WTC11 (cell line): ENCODE measurements at places on chromosomes 3 and 15. TPM values are rescaled to one million over a fixed set of nuclear protein-coding genes. Genes with fewer than 3 reads are reported as not detected.
A peak's percentile ranks its signal among the peaks of the same experiment; 100 is the strongest.

GRCh38 chr3:44899683-44900367 lies 25.4 kb downstream of the TGM4 start:
- DNase-seq, result no peak

The SERINC4 gene
- total RNA-seq, result 0.09 to 0.16 TPM in 2 of 3 replicates, not detected in the other

DNA sequence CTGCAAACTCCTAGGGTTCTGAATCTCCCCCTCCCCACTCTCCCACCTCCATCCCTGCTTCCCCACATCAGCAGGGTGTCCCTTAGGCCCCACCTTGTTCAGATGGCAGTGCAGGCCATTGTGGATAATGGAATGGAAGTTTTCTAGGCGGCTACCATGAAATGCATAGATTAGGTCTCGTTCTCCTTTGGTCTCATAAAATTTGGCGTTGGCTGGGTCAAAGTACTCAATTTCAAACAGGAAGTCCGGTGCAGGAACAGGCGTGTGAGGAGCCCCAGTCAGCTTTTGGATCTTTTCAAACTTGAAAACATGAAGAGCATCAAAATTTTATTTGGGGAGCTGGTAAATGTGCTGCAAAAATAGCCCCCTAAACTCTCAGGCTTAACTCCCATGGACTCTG lies 20.2 kb downstream of the PARP16 start:
- no peak for DNase-seq

GRCh38 chr3:99895703-99896441 lies 78.2 kb downstream of the CMSS1 start:
- no peak for DNase-seq

DNA sequence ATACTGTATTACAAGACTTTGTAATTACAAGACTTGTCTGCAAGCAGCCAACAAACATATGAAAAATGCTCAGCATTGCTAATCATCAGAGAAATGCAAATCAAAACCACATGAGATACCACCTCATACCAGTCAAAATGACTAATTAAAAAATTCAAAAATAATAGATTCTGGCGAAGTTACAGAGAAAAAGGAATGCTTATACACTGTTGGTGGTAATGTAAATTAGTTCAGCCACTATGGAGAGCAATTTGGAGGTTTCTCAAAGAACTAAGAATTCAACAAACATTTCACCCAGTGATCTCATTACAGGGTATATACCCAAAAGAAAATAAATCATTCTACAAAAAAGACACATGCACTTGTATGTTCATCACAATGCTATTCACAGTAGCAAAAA lies 617.5 kb upstream of the CCDC54 start:
- no peak for DNase-seq

GRCh38 chr3:183285828-183286457 lies 32.9 kb downstream of the B3GNT5 start:
- no peak for DNase-seq

- no peak for DNase-seq
Observed at GRCh38 chr15:39415634-39416033, 165.2 kb upstream of the THBS1 start.

The GOLGA6D gene
- 2.1 to 2.6 TPM (median 2.6 TPM) in 3 replicates for total RNA-seq

The SCAPER gene
- 10.3 to 14.0 TPM (median 12.8 TPM) in 3 replicates for total RNA-seq

GRCh38 chr3:175655351-175655750 lies 796.2 kb downstream of the NAALADL2 start:
- no peak for DNase-seq

- DNase-seq, result no peak
Observed at GRCh38 chr15:64013179-64014062, 32.9 kb downstream of the DAPK2 start.

The IGF2BP2 gene
- 133 to 157 TPM (median 150 TPM) in 3 replicates for total RNA-seq

The RABL3 gene
- 15.0 to 18.2 TPM (median 16.6 TPM) in 3 replicates for total RNA-seq

DNA sequence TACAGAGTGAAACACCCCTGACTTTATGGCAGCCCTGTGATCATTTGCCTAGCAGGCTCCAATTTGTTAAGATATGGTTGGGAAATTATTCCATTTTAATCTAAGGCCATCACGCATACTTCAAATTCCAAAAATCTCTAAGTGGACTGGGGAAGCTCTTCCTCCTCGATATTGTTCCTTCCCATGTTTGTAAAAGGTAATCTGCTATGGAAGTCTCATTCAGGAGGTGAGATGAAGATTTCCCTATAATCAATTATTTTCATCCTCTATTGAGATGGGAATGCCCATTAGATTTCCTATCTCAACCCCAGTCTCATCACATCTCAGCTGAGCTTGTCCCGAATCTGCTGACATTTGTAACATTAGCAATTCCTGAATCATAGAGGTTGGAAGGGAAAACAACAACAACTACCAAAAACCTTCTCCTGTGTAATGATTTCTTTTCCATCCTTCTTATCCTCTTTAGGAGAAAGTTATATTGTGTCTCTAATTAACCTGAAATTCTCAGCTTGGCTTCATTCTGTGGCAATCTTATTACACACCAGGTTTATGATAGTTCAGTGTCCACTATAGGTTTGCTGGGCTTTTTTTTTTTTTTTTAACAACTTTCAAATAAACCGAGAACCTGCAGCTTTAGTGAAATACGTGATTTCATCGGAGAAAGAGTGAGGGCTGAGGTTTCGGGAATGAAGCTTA lies 2.2 kb upstream of the NR2F2 start:
- no peak for DNase-seq

- peak; percentile 67 for DNase-seq
Observed at GRCh38 chr15:90287101-90287500, 21.6 kb downstream of the NGRN start.

The DGKG gene
- 0.30 to 0.92 TPM (median 0.57 TPM) in 3 replicates for total RNA-seq

DNA sequence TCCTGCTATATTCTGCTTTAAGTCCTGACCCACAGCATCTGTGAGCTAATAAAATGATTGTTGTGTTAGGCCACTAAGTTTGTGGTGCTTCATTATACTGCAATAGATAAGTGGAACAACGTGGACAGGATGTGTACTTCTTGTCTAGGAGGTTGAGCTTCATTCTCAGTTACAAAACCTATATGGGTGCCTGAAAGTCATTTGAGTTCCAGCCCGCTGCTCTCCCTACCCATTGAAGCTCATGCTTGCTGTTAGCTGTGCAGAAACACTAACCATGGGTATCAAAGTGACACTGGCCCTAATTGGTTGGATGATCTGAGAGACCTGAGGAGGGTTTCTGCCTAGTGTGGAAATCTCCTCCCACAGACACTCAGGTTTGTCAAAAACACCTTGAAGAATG lies 357.2 kb downstream of the PDCD6IP start:
- DNase-seq, result no peak

The ZNF501 gene
- total RNA-seq, result 8.8 to 9.0 TPM (median 8.8 TPM) in 3 replicates

The DLL4 gene
- total RNA-seq, result 0.94 to 1.6 TPM (median 1.1 TPM) in 3 replicates

The RASGRP1 gene
- total RNA-seq, result 2.7 to 2.8 TPM (median 2.7 TPM) in 3 replicates

The ZNF860 gene
- total RNA-seq, result 6.4 to 6.7 TPM (median 6.5 TPM) in 3 replicates

GRCh38 chr15:31782951-31783350 lies 247.4 kb upstream of the CHRNA7 start:
- no peak for DNase-seq

GRCh38 chr3:171282041-171282440 lies 178.2 kb downstream of the TNIK start:
- no peak for DNase-seq

DNA sequence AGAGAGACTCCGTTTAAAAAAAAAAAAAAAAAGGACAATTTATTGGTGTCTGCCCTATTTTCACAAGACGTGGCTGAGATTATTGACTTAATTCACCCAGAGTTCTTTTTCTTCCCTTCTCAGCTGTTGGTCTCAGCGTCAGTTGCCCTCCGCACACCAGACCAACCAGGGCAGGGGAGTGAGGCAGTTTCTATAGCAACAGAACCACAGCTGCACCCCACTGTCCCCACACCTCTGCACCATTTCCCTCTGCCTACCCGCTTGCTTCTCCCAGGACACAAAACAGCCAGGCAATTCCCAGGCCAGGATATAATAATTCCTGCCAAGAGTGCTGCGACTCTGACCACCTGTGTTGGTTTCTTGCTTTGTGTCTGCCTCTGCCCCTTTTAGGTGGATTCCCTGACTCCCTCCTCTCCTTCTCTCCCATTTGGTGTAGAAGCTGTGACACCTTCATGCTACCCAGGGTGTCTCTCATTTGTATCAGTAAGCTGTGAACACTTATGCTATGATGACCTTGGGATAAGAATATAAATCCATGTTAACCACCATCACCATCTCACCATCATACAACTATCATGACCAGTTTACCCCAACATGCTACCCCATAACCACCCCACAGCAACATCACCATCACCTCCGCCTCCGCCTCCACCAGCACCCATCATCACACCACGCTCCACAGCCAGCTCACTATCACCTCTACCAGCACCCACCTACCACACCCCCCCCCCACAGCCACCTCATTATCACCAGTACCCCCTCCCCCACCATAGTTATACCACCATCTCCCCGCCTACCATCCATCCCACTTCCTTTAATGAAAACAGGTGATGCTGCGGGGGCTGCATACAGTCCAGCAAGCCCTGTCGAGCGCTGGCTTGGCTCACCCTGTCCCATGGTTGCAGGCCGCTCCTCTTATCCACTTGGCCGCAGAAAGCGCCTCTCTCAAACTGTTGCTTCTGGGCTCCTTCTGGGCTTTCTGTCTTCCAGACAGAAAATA lies 589 bp downstream of the EPB42 start:
- no peak for DNase-seq

DNA sequence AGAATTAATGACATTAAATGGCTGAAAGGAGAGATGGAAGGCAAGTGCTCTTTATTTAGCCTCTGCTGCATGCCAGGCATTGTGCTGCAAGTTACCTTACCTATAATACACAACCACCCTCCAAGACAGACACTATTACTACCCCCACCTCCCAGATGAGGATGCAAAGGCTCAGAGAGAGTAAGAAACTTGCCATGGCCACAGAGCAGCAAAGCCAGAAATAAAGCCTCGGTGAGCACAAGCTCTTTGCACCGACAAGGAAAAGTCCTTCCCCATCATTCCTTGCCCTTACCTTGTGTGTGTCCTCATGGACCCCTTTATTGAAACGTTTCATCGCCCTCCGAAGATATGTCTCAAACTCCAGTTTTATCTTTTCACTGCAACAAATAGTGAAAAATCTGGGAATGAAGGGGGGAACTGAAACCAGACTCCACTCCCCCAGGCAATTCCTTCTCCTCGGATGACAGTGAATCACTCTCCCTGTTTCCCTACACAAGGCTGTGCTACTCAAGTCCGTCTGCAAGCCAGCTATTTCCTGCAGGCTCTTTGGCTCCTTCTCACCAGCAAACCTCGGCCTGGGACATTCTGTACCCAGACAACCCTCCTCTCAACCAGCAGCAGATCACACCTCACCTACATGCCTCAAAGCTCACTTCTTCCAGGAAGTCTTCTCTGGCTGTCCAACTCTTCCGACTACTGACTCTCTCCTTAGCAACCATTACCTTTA lies 11.4 kb downstream of the XPC start:
- DNase-seq, result no peak

DNA sequence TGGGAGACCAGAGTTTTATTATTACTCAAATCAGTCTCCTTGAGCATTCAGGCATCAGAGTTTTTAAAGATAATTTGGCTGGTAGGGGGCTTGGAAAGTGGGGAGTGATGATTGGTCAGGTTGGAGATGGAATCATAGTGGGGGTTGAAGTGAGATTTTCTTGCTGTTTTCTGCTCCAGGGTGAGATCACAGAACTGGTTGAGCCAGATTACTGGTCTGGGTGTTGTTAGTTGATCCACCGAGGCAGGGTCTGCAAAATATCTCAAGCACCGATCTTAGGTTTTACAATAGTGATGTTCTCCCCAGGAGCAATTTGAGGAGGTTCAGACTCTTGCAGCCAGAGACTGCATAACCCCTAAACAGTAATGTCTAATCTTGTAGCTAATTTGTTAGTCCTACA lies 141.0 kb downstream of the OTOL1 start:
- DNase-seq, result no peak

GRCh38 chr15:58473724-58474123 lies 41.9 kb downstream of the LIPC start:
- DNase-seq, result no peak

- no peak for DNase-seq
Observed at GRCh38 chr3:58341376-58341775, 8.7 kb downstream of the PXK start.
